Hematopoietic multipotent progenitor cell (in vitro differentiated cells): ENCODE measurements at places on chromosomes 4 and X. TPM values are rescaled to one million over a fixed set of nuclear protein-coding genes. Genes with fewer than 3 reads are reported as not detected.

DNA sequence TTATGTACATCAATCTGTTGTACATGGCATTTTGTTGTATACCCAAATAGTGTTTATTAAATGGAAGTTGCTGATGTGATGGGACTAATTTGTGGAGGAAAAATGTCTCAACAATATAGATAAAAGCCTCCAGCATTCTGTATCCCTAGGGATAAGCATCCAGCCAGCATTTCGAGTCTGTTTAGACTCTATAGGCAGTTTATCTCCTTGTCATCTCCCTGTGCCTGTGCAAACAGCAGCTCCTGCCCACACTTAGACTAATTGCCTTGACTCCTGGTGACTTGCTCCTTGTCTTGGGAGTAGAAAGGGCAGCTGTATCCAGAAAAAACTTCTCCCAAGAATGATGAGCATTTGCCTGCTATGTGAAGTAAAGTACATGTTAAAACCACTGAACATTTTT lies 83.8 kb downstream of the DOCK11 start:
- no peak for DNase-seq

ZDHHC15 gene
- total RNA-seq, result 2.2 TPM

DNA sequence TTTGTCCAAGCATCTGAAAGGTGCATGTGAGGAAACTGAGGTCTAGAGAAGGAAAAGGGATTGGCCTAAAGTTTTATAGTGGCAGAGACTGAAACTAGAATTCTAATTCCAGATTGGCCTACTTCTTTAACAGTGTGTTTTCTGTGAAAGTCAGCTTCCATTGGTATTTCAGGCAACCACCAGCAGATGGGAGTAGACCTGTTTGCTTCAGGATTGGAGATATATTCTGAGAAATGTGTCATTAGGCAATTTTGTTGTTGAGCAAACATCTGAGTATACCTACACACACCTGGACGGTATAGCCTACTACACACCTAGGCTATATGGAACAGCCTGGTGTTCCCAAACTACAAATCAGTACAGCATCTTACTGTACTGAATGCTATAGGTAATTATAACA lies 207.3 kb upstream of the RADX start:
- DNase-seq, result no peak

- DNase-seq, result no peak
These were observed 119.7 kb downstream of the FRYL start for GRCh38 chr4:48660347-48660746.

FBXW7 gene
- 15.9 TPM for total RNA-seq

DNA sequence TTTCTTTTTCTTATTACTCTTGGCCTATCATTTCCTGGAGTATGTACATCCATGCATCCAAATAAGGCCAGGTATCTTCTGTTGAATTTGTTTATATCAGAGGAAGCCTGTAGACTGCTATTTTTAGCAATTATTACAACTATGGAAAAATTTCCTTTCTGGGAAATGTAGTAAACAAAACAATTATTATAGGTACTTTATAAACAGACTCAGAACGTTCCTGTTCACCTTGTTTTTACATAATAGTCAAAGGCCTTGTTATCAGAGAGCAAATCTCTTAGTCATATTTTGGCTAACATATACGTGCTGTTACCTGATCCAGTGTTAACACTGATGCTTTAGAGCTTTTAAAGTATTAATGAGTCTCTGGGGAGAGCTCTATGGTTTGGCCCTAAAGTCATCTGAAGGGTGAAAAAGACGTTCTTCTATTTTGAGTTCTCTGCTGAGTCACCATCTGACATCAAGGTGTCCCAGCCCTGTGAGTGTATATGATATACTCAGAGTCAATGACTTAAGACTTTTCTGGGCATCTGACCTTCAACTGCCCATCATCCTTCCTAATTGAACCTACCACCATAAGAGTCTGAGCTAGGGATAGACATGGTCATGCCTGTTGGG lies 7.3 kb downstream of the SPARCL1 start:
- no peak for DNase-seq

DNA sequence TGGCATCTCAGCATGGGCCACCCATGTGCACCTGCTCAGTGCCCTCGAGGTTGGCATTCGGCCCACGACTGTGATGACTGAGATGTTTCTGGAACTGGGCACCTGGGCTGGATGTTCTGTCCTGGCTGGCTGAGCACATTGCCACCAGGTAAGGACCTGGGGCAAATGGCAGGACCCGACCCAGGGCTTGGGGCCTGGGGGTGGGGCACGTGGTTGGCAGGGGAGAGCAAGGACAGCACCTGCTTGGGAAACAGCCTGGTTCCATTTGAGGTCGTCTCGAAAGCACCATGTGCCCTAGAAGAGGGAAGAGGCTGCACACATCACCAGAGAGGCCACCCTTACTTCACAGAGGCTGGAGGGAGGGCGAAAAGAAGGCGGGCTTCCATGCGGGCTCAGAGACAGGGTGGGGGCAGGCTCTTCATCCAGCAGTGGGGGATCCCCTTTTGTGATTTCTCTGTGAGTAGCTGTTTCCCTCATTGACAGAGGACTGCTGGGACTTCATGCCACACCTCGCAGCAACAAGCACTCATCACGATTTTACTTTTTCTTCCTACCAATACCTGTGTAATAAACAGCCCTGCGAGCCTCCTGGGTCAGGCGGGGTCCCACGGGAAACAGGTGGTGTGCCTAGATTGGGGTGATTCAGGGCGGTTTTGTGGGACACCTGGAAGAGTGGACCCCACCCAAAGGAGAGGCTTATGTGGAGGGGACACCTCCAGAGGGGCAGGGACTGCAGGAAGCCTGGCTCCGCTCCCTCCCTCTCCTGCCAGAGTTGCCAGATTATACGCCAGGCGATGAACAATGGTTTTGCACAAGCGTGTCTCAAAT lies 12.0 kb downstream of the TMEM187 start:
- no peak for DNase-seq

BLTP1 gene
- total RNA-seq, result 60.6 TPM

GRCh38 chrX:13260598-13260997 lies 59.3 kb downstream of the ATXN3L start:
- DNase-seq, result no peak

GRCh38 chr4:146243141-146243882 lies 29.0 kb downstream of the REELD1 start:
- peak; percentile 11 for DNase-seq

DNA sequence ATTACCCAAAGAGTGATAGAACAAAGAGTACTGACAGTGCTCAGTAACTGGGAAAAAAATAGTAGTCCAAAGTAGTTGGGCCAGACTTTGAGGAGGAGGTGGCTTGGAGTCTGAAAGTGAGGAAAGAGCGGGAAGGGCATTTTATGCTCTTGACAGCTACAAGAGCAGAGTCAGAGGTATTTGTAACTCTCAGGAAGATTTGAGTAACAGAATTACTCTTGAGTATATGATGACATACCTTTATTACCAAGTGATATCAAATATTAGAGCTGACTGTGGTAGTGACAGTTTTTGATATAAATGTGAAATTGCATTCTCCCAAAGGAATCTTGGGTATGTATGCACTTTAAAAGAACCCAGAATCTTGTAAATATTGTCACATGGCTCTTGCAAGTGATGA lies 2.2 kb downstream of the SLAIN2 start:
- no peak for DNase-seq

ATP1B4 gene
- not detected for total RNA-seq

- no peak for DNase-seq
These were observed 31.2 kb downstream of the ZNF827 start for GRCh38 chr4:145907390-145907789.

- DNase-seq, result no peak
These were observed 41.2 kb downstream of the SH3RF1 start for GRCh38 chr4:169229571-169230028.

PDCL2 gene
- not detected for total RNA-seq

CHIC1 gene
- total RNA-seq, result 2.7 TPM

DNA sequence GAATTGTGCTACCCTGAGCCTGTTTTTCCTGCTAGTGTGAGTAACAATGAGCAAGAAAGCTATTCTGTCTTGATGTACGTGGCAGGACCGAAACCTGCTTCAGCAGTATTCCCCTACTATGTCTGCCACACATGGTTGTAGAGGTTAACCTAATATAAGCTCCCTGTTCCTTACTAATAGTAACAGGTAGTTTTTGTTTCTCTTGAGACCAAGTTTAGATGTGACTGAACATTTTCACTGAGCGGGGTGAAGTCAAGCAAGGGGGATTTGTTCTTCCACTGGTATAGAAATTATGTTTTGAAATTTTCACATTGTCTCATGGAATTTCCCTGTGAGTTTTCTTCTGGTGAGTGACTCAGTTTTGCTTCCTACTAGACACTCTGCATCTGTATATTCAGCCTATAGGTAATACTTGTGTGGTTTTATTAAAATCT lies 37.3 kb downstream of the RRAGB start:
- no peak for DNase-seq

- no peak for DNase-seq
These were observed 28.9 kb upstream of the HUWE1 start for GRCh38 chrX:53715346-53715924.

DNA sequence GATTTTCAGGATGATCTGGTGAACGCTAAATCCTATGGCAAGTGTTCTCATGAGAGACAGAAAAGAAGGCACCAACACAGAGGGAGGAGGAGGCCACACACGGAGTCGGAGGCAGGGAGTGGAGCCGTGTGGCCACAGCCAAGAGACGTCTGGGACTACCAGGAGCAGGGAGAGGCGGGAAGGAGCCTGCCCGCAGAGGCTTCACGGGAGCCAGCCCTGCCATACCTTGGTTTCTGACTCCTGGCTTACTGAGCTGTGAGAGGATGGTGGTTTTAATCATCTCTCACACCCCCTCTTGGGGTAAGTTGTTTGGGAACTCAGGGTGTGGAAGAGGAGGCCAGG lies 33.5 kb upstream of the GPR78 start:
- no peak for DNase-seq

- DNase-seq, result peak; percentile 24
These were observed 484.2 kb upstream of the BOD1L1 start for GRCh38 chr4:14111730-14112181.

GRCh38 chrX:776529-777230 lies 146.1 kb downstream of the SHOX start:
- no peak for DNase-seq

PIR gene
- total RNA-seq, result 4.3 TPM

DNA sequence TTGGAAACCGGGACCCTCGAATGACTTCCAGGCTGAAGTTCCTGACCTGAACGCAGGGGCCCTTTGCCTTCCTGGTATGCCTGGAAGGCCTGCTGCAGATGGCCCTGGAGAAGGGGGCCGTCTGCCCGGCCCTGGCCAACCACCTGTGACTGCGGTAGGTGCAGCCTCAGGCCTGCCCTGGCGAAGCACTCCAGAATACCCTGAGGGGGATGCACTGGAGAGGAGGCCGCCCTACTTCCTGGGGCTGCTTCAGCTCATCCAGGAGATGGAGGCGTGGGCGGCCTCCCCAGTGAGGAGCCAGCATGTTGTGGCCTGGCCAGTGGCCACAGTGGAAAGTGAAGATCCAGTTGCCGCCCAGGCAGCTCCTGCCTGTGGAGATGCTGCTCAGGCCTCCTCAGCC lies 26.4 kb upstream of the PNMA3 start:
- no peak for DNase-seq

DNA sequence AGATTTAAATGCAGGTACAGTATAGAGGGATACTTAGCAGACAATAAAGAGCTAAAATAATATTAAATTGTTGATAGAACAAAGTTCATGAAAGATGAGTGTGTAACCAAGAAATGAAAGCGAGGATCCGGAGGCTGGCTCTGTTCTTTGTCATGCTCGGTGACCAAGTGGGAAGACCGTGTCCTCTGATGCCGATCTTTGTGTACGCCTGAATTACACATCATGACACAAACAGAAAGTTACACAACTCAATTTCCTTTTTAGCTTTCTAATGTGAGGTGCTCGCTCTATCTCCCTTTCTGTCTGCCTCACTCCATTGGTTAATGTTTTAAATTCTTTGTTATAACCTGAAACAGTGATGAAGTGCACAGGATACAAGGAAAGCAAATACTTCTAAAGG lies 114.8 kb upstream of the NEIL3 start:
- no peak for DNase-seq

DNA sequence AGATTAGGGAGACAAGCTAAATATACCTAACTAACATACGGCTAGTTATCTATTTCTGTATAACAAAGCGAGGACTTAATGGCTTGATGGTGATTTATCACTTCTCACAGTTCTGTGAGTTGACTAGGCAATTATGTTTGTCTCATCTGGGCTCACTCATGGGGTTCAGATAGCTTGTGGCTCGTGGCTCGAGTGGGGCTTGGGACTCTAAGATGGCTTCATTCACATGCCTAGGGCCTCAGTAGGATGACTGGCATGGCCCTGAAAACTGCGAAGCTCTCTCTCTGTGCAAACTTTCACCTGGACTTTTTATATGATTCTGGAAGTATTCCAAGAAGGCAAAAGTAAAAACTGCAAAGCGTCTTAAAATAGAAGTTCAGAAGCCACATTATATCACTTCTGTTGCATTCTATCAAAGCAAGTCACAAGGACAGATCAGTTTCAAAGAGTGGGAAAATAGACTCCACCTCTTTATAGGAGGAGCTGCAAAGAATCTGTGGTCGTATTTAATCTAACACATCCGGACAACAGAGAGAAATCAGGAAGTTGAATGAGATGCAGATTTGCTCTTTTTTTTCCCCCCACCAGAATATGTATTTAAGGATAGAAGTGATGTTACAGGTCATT lies 491.2 kb downstream of the INPP4B start:
- peak; percentile 48 for DNase-seq

- no peak for DNase-seq
These were observed 342.3 kb upstream of the GALNT7 start for GRCh38 chr4:172826346-172826745.

- DNase-seq, result no peak
These were observed at the start of gene ALAS2 for GRCh38 chrX:55030271-55031205. Gene ALAS2, minus strand, starts transcription at chrX:55030977. Its CDS starts 4,977 bp downstream, at chrX:55026000.

DNA sequence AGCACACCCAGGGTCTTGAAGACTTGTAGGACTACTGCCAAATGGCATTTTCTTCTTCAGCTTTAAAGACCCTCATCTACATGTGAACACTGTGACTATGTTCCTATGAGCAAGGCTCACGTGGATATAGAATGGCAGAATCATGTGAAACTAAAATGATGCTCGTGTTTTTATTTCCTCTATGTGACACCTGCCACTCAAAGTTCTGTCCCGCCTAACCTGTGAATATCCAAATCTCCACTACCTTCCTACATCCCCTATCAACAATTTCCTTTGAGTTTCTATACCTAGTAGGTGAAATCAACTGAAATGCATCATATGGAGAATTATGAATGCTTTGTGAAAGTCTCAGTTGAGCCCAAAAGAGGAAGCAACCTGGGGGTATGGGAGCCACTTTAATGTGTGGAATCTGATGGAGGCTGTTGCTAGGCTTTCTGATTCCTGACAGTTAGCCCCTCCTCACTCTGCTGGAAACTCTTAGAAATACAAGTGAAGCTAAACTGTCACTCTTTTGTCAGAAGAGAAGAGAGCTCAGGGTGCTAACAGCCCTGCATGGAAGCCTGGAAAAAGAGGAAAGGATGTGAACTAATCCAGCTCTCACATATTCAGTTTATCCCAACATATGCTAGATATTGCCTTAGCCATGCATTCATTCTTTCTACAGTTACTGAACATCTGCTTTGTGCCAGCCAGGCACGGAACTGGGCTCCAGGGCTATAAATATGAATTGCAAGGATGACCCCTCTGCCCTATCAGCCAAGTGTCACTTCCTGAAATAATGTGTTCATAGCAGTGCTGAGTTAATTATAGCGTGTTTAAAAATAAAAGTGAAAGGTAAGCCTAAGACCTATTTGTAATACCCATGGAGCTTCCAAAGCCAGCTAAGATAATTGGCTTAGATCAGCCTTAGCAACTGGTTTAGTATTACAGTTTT lies 11.0 kb downstream of the LHFPL1 start:
- peak; percentile 2 for DNase-seq
